ENCODE measurements at places on chromosomes 11 and 22.

DNA sequence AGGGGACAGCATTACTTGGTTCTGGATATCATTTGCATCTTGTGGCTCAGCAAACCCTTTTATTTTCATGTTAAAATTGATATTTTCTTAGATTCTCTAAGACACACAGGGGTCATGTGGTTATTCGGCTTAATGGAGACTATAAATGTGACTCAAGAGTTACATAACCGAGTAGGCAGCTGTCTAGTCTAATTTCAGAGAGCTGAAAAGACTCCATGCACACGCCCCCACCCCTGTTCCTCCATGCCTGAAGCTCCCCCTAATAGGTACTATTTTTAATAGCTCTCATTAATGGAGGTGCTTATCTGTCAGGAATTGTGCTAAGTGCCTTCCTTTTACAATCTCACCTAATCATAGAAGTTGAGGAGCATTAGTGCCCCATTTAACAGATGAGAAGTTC, 189.2 kb upstream of the ARHGAP20 start:
- no peak for DNase-seq

GRCh38 chr11:125881291-125881690, 6.2 kb upstream of the HYLS1 start:
- no peak for DNase-seq

- no peak for DNase-seq
Measured at GRCh38 chr11:73521621-73522020, 76.3 kb downstream of the FAM168A start.

DNA sequence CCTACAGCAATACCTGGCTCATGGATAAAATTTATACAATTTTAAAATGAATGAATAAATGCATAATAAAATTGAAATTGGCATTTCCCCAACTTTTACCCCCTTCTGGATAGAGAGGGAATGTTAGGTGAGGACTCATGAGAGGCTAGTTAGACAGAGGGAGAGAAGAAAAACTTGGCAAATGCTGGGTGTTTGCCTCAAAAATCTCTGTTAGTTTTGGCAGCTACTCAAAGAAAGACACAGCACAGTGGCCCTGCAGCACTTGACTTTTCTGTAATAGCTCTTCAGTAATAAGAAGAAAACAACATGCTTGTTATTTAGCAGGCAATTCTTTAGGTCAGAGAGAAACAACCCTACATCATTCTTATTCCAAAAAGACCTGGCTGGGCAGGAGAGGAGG, 20.7 kb upstream of the IZUMO1R start:
- DNase-seq: no peak

GRCh38 chr11:35246745-35247144, 107.8 kb downstream of the CD44 start:
- DNase-seq: no peak

- DNase-seq: no peak
Measured at GRCh38 chr11:21053466-21053865, 384.1 kb downstream of the NELL1 start.

DNA sequence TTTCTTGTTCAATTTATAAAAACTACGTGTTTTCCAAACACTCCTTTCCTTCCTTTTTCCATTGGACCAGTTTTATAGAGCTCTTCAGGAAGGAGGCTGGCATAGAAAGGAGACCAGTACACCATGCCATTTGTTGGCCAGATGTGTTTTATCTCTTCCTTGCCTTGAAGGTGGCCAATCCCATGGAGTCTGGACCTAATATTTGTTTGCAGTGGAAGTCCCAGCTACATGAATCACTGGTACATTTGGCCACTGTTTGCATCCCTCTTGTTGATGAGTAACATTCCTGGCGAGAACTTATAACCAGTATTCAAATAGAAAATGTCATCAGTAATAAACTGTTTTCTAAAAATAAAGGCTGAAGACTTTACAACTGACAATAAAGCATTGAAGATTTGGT, 110.2 kb downstream of the ANO3 start:
- no peak for DNase-seq

GRCh38 chr11:117045196-117045595, 53.0 kb downstream of the SIK3 start:
- DNase-seq: no peak

- DNase-seq: peak; percentile 98
Measured at GRCh38 chr11:125902927-125903710, at the start of gene PUS3. TSS of gene PUS3 (minus strand) at chr11:125903206. CDS start at chr11:125896284, 6,922 bp downstream.

GRCh38 chr11:112156153-112156955, 7.5 kb downstream of the IL18 start:
- DNase-seq: no peak

GRCh38 chr11:11789735-11790369, 51.9 kb upstream of the USP47 start:
- DNase-seq: no peak

DNA sequence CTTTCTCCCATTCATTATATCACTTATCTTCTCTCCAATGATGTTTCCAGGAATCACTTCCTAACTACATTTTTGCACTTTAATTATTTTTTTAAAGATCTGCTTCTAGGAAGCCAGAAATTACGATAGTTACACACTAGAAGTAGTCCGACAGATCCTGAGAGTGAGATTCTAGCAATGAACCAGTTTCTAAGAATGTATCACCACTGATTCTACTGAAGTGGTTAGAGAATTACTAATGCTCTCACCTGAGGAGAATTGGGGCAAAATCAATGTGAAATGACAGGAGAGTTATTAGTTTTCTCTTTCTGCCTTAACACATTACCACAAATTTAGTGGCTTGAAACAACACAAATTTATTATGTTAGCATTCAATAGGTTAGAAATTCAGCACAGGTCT, 241.2 kb downstream of the CASP12 start:
- DNase-seq: no peak

- no peak for DNase-seq
Measured at GRCh38 chr11:13680501-13681264, 12.2 kb downstream of the FAR1 start.

- peak; percentile 68 for DNase-seq
Measured at GRCh38 chr22:48842583-48842945, 985.1 kb downstream of the BRD1 start.

GRCh38 chr11:103883291-103883690, 153.1 kb upstream of the DDI1 start:
- DNase-seq: no peak

- DNase-seq: no peak
Measured at GRCh38 chr11:73099512-73100266, 42.4 kb downstream of the FCHSD2 start.

DNA sequence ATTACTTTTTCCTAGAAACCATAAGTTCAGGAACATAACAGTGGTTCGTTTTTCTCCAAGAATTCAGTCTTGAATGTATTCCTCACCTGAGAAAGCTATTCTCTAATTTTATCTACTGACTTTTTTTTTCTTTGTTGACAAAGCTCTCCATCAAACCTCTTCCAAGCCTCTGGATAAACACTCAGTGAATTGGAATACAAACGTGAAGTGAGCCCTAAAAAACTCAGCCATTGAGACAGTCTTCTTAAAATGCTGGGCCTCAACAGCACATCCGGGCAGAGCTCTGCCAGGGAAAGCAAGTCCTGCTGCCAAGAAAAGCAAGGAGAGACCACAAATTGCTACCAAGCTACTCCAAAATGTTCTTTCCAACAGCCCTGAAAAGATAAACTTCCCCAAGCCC, 7.7 kb upstream of the SLC1A2 start:
- peak; percentile 81 for DNase-seq

DNA sequence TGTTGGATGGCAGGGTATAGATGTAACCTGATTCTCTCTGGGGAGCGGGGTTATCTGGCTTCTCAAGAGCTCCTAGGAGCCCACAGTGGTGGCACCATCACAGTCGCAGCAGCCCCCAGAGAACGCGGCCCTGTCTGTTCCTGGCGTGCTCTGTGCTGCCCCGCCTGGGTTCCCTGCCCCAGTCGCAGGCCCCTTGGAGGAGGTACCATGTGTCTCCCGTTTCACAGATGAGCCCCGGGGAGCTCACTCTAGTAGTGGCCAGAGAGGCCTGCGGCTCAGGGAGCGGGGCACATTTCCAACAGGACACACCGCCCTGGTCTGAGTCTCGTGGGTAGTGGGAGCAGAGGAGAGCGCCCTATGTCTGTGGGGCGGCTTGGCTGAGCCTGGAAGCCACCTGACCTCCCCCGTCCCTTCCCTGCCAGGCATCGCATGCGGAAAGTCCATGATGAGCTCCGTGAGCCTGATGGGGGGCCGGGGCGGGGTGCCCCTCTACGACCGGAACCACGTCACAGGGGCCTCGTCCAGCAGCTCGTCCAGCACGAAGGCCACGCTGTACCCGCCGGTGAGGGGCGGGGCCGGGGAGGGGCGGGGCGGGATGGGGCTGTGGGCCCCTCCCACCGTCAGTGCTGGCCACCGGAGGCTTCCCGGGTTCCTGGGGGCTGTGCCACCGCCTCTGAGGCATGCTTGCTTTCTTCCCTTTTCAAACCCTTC, 21.0 kb upstream of the PPP6R3 start:
- no peak for DNase-seq

- peak; percentile 86 for DNase-seq
Measured at GRCh38 chr11:69674267-69674885, 777 bp downstream of the LTO1 start.

DNA sequence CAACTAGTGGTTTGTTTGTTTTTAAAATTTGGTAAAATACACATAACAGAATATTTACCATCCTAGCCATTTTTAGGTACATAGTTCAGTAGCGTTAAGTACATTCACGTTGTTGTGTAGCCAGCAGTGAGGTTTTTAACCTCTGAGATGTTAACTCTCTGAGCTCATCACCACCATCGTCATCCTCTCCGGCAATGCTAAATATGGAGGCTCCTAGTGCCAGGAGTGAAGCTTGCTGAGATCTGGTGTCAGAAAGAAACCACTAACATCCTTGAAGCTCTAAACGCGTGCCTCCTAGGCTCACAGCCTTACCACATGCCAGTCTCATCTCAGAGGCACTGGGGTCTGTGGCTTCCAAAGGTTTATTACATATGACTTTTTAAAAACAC, 330.2 kb upstream of the B3GAT1 start:
- DNase-seq: no peak

DNA sequence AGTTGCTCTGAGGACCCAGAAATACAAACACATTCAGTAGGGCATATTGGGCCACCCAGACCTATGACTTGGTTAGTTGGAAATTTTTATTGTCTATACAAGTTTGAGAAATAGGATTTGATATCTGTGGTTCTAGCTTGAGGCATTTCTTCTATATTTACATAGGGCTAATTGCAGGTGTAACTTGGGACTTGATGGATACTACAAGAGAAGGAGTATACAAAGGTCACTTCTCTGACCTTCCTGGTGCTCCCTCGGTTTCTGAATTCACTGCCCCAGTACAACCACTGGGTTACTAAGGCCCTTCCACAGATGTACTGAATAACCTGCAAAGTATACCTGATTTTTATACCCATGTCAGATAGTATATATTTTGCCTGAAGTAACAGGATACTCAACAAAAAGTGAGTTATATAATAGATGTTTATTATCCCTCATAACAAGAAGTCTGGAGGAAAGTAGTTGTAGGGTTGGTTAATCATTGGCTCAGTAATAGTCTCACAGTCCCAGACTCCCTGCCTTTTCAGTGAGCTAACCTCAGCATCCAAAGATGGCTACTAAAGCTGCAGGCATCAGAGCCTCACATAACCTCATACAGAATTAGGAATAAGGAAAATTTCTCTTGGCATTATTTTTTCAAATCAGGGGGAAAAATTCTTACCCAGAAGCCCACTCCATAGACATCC, 8.8 kb upstream of the PGR start:
- no peak for DNase-seq

All from posterior vena cava (tissue), 2 donors.